Chondrocyte (in vitro differentiated cells): ENCODE measurements at places on chromosomes 1 and 21. TPM values are rescaled to one million over a fixed set of nuclear protein-coding genes. Genes with fewer than 3 reads are reported as not detected.

DNA sequence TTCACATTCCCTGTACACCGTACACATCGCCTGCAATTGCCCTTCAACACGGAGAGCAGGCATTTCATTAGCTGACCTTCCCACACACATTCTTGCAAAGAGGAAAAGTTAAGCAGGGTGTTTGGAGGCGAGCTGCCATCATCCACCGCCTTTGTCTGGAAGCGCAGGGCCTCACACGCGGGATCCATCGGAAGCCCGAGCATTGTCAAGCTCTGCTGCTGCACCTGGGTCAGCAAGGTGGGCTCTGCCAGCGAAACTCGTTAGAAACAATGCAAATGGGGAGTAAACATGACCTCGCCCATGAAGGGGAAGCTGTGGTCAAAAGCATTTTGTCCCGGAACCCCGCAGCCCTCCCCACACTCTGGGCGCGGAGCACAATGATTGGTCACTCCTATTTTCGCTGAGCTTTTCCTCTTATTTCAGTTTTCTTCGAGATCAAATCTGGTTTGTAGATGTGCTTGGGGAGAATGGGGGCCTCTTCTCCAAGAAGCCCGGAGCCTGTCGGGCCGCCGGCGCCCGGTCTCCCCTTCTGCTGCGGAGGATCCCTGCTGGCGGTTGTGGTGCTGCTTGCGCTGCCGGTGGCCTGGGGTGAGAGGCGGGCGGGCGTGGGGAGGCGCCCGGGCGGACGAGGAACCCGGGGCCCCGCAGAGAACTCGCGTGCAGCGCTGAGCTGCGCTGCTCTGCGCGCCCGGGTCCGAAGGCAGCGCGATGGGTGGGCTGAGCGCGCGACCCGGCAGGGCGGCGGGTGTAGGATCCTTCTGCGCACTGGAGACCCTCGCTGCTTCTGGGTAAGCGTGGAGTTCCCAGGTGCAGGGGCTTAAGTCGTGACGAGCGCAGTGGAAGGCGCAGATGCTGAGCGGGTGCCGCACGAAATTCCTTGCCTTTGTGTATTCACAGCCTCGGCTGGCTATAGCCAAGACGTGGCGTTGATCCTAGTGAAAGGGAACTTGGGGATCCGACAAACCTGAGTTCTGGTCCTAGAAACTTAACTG lies at the start of gene CR1:
Gene CR1 (plus strand): TSS at position 357 of the 992 bp plus-strand sequence. CDS start 111 bp downstream, at position 468.
- H3K4me3 ChIP-seq: peak within 1 kb of the TSS; percentile 47
- H3K4me1 ChIP-seq: peaks cover 6% of the 10 kb centered on the region
- DNase-seq: no peak
- peaks cover 32% of the 10 kb centered on the region for H3K27me3 ChIP-seq

CD160 gene
- not detected in 3 replicates for total RNA-seq

CAMK1G gene
- total RNA-seq: not detected in 3 replicates

DNA sequence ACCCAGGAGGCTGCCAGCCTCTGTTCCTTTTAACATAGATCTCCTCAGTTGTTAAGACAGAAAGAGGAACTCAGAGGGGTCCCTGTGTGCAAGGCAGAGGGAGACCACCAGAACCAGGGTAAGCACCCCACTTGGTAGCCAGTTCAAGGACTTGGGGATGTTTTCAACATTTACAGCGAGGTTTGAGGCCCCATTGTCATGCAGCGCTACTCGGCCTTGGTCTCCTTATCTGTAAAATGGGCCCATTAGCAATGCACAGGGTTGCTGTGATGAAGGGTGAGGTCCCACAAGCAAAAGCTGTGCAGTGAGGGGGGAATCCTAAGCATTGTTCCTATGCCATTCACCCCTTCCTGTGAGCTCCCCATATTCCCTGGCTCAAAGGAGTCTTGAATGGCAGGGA lies 4.2 kb downstream of the SIM2 start:
- H3K4me1 ChIP-seq: peaks cover 25% of the 10 kb centered on the region
- DNase-seq: no peak
- H3K36me3 ChIP-seq: peaks cover 2% of the 10 kb centered on the region
- H3K4me3 ChIP-seq: no peak overlapping the region
- H3K27me3 ChIP-seq: peaks cover 66% of the 10 kb centered on the region
- no peak overlapping the region for H3K27ac ChIP-seq

- no peak overlapping the region for H3K4me3 ChIP-seq
- peaks cover 27% of the 10 kb centered on the region for H3K4me1 ChIP-seq
- no peak for DNase-seq
- H3K27me3 ChIP-seq: peaks cover 9% of the 10 kb centered on the region
Observed at GRCh38 chr1:209103092-209103491, 480.4 kb upstream of the CAMK1G start.

- H3K36me3 ChIP-seq: no peaks in the 10 kb centered on the region
- H3K27ac ChIP-seq: no peak overlapping the region
Observed at GRCh38 chr1:247535402-247535801, 838 bp downstream of the OR2C3 start.

GRCh38 chr21:30842990-30843389 lies 13.4 kb upstream of the KRTAP7-1 start:
- H3K4me3 ChIP-seq: no peak overlapping the region
- H3K27ac ChIP-seq: no peak overlapping the region
- H3K27me3 ChIP-seq: no peaks in the 10 kb centered on the region
- no peak for DNase-seq
- no peaks in the 10 kb centered on the region for H3K36me3 ChIP-seq
- H3K4me1 ChIP-seq: no peaks in the 10 kb centered on the region

CLCNKA gene
- 0.12 to 0.31 TPM (median 0.21 TPM) in 3 replicates for total RNA-seq

- no peaks in the 10 kb centered on the region for H3K27me3 ChIP-seq
- H3K27ac ChIP-seq: no peak overlapping the region
- DNase-seq: no peak
- H3K4me1 ChIP-seq: peaks cover 11% of the 10 kb centered on the region
- no peaks in the 10 kb centered on the region for H3K36me3 ChIP-seq
- no peak overlapping the region for H3K4me3 ChIP-seq
Observed at GRCh38 chr1:116919802-116920201, 10.1 kb downstream of the PTGFRN start.

GRCh38 chr1:51044199-51044598 lies 57.8 kb upstream of the C1orf185 start:
- DNase-seq: no peak
- no peaks in the 10 kb centered on the region for H3K4me1 ChIP-seq
- peaks cover 29% of the 10 kb centered on the region for H3K27me3 ChIP-seq
- no peak overlapping the region for H3K27ac ChIP-seq
- H3K4me3 ChIP-seq: no peak overlapping the region

DNA sequence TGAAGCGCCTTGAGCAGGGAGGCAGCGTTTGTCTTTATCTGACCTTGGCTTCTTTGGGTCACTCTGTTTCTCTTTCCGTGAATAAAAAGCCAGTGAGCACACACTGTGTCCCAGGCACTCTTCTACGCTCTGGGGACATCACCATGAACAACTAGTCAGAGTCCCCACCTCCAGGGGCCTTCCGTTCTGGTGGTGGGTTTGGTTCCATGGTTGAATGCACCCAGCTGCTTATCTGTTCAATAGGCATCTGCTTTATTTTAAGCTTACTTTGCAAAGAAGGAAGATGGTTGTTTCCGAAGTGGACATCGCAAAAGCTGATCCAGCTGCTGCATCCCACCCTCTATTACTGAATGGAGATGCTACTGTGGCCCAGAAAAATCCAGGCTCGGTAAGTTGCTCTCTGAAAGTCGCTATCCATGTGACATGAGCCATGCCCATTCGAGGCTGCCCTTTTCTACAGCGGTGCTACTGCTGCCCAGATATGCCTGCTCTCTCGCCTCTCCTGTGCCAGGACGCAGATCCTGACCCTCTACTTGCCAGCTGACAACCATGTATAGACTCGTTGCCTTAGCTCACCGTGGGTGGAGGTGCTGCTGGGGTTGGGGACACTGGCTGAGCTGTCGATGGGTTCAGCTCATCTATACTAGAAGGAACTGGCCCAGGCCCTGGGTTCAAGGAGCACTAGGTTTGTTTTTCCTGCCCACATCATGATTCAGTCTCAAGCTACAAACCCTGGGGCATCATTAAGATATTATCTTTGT lies 5.9 kb downstream of the MX1 start:
- H3K4me1 ChIP-seq: no peaks in the 10 kb centered on the region
- H3K27me3 ChIP-seq: peaks cover 2% of the 10 kb centered on the region
- no peak for DNase-seq
- peaks cover 9% of the 10 kb centered on the region for H3K36me3 ChIP-seq

DNA sequence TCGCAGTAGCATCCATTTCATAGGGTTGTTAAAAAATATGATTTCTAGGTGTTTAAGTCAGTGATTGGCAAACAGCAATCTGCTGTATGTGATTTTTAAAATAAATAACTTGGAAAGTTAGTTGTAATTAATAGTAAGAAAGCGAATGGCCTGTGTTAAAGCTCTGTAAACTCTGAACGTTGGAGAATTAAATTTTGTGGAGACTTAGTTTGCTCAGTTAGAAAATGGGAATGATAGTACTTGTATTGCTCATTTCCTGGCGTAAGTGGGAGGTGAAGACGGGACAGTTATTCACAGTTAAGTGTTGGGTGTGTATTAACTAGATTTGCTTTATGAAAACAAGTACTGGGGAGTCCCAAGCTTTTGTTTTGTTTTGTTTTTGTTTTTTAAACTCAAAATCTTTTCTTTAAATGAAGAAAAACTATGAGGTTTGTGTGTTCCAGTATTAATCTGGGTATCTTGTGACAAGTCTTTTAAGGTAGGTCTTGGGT lies 995 bp downstream of the CACYBP start:
- no peaks in the 10 kb centered on the region for H3K27me3 ChIP-seq
- H3K4me3 ChIP-seq: no peak overlapping the region
- peaks cover 4% of the 10 kb centered on the region for H3K36me3 ChIP-seq

DNA sequence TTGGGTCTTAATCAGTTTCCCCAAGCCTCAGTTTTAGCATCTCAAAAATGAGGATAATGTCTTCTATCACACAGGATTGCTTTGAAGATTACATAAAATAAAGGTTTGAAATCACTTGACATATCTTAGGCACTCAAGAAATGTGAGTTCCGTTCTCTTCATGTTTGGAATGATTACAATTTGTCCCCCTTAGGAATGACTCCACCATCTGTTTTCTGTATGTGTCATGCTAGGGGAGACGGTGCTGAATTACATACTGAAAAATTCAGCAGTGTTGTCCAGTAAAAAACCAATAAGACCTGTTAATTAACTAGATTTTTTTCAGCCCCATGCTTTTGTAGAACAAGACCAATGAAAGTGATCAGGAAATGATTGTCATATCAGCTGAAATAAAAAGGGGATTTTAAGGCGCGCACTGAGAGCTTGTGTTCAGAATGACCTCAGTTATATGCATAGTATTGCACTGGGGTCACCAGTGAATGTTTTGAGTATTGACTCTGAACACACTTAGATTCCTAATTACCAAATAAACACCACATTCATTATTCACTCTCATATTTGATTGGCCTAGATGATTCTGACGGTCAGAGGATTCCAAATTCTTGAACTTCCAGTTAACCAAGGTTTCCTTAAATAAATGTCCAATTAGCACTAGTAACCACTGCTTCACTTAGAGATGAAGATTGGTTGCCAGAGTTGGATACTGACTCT lies 114.5 kb upstream of the KCNK2 start:
- no peak for DNase-seq
- no peaks in the 10 kb centered on the region for H3K27me3 ChIP-seq
- H3K27ac ChIP-seq: no peak overlapping the region
- H3K4me1 ChIP-seq: peaks cover 10% of the 10 kb centered on the region
- no peaks in the 10 kb centered on the region for H3K36me3 ChIP-seq

- H3K4me1 ChIP-seq: peaks cover 79% of the 10 kb centered on the region
- H3K27me3 ChIP-seq: no peaks in the 10 kb centered on the region
- H3K36me3 ChIP-seq: peaks cover 11% of the 10 kb centered on the region
- peak overlapping the region; percentile 46 for H3K4me3 ChIP-seq
- no peak for DNase-seq
Observed at GRCh38 chr1:172343240-172344160, 77.0 kb upstream of the C1orf105 start.

- peaks cover 8% of the 10 kb centered on the region for H3K36me3 ChIP-seq
- H3K27me3 ChIP-seq: peaks cover 10% of the 10 kb centered on the region
- H3K4me1 ChIP-seq: no peaks in the 10 kb centered on the region
- DNase-seq: no peak
Observed at GRCh38 chr1:167524651-167525050, 6.3 kb upstream of the CD247 start.

SVBP gene
- total RNA-seq: 17.4 to 24.0 TPM (median 21.0 TPM) in 3 replicates

PAQR7 gene
- 13.4 to 15.1 TPM (median 14.5 TPM) in 3 replicates for total RNA-seq

- no peak overlapping the region for H3K4me3 ChIP-seq
- H3K27me3 ChIP-seq: no peaks in the 10 kb centered on the region
- H3K4me1 ChIP-seq: peaks cover 27% of the 10 kb centered on the region
Observed at GRCh38 chr1:234589854-234590620, 19.9 kb downstream of the IRF2BP2 start.

DNA sequence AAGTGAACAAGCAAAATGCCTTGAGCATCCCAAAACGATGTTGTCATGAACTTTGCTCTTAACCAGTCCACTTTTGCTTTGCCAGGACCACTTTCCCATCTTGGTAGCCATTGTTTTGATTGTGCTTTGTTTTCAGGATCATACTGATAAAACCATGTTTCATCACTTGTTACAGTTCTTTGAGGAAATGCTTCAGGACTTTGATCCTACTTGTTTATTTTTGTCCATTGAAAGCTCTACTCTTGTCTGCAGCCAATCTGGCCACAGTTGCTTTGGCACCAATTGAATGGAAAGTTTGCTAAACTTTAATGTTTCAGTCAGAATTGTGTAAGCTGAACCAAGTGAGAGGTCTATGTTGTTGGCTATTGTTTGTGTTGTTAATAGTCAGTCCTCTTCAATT lies 12.8 kb downstream of the PLPPR4 start:
- no peaks in the 10 kb centered on the region for H3K36me3 ChIP-seq
- no peak overlapping the region for H3K27ac ChIP-seq
- DNase-seq: no peak
- no peaks in the 10 kb centered on the region for H3K4me1 ChIP-seq
- peaks cover 11% of the 10 kb centered on the region for H3K27me3 ChIP-seq

- peaks cover 9% of the 10 kb centered on the region for H3K36me3 ChIP-seq
- no peaks in the 10 kb centered on the region for H3K27me3 ChIP-seq
- peaks cover 22% of the 10 kb centered on the region for H3K4me1 ChIP-seq
- DNase-seq: no peak
Observed at GRCh38 chr1:7402548-7402850, 368.6 kb upstream of the VAMP3 start.

DNA sequence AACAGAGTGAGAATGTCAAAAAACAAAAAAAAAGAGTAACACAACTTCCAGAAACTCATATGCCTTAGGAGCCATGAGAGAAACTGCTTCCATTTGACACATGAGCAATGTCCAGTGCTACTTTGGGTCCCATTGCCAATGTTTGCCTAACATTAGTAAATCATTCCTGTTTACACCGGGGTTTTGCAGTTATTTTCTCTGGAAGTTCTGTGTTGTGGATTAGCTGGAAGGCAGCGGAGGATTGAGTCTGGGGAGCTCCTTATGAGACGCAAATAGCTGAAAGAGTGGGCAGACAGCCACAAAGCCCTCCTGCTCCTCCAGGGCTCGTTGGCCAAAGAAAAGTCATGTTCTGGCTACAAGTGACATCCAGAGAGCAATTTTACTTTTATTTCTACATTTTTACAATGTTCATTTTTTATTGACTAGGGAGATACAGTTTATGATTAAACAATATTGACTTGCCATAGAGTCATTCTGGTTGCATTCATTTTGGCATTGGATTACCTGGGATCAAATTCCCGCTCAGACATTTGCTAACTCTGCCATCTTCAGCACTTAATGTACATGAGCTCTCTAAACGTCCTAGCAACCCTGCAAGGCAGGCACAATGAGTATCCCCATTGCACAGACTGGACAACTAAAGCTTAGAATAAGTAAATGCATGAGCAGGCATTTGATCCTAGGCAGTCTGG lies 66.4 kb upstream of the GALNT2 start:
- DNase-seq: no peak
- no peak overlapping the region for H3K27ac ChIP-seq

- peaks cover 2% of the 10 kb centered on the region for H3K36me3 ChIP-seq
- peaks cover 28% of the 10 kb centered on the region for H3K27me3 ChIP-seq
- H3K4me1 ChIP-seq: no peaks in the 10 kb centered on the region
- no peak for DNase-seq
- no peak overlapping the region for H3K27ac ChIP-seq
- H3K4me3 ChIP-seq: no peak overlapping the region
Observed at GRCh38 chr1:241550318-241550717, 18.1 kb downstream of the KMO start.

SLC22A15 gene
- 6.7 to 9.8 TPM (median 8.3 TPM) in 3 replicates for total RNA-seq
